ENCODE measurements at places on chromosomes 4 and X.

DNA sequence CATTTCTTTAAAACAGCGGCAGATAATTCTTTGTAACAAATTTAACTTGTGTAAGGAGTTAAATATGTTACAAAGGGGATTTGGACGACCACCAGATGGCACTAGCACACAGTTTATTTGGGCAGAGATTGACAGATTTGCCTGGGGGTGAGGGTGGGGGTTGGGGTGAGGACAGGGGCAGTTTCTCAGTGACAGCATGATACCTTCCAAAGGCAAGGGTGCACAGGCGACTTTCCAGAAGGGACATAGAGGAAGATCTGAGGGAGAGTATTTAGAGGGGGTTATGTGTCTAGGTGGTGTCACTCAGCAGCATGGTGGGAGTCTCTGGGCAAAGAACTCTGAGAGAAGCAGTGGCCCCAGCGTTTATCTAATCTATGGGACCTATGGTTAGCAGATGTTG is 9.6 kb upstream of the TMA16 start:
- DNase-seq: peak; percentile 66

DNA sequence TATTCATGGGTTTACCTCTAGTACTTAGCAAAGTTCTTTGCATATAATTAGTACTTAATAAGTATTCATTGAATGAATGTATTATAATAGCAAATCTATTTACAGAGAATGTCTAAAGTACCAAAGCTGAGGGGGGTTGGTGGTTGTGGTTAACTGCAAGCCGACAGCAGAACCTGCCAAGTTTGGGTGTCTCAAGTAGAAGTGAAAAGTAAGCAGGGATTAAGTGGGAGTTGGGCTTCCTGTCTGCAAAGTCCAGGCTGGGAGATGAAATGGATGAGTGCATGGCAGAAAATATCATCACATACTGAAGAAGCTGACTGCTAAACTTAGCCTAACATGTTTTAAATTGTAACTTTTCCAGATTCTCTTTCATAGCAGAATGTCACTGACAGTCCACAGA is 169.6 kb downstream of the CAMK2D start:
- no peak for DNase-seq

DNA sequence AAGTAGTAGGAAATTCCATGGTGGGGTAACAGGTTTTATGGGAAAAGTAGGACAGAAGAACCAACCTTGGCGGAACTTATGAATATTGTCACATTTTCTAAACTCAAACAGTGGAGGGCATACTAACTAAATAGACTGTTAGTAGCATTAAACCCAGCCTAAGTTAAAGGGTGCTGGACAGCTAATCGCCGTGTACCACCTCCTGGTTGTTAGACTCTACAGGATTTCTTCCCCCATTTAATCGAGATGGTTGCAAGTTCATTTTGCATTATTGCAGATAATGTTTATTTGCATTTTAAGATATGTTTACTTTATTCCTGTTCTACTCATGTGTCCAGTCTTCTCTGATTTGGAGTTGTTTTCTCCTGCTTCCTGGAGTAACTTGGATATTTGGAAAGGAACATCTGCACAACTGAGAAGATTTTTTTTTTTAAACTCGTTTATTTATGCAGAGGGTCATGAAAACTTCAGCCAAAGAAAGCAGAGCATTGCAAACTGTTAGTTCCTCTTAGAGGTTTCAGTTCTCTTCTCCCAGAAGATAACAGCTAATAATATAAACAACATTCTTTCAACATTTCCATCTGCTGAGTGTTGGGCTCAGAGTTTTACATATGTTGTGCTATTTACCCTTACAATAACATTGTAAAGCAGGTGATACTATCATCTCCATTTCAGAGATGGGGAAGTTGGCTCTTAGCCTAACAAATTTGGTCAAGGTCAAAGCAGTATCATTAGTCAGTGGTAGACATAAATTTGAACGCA is 51.5 kb upstream of the TBC1D9 start:
- DNase-seq: no peak

DNA sequence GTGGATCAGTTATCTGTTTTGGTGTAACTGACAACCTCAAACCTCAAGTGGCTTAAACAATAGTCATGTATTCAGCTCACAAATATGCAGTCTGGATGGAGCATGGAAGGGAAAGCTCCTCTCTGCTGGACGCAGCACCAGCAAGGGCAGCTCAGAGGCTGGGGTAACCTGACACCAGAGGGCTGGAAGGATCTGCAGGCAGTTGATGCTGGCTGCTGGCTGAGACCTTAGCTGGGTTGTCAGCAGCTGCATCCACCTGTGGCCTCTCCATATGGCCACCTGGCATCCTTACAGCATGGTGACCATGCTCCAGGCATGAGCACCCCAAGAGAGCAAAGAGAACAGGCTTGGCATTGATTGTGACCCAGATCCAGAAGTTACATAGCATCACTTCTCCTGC is 46.7 kb downstream of the ENPP6 start:
- DNase-seq: peak; percentile 80

DNA sequence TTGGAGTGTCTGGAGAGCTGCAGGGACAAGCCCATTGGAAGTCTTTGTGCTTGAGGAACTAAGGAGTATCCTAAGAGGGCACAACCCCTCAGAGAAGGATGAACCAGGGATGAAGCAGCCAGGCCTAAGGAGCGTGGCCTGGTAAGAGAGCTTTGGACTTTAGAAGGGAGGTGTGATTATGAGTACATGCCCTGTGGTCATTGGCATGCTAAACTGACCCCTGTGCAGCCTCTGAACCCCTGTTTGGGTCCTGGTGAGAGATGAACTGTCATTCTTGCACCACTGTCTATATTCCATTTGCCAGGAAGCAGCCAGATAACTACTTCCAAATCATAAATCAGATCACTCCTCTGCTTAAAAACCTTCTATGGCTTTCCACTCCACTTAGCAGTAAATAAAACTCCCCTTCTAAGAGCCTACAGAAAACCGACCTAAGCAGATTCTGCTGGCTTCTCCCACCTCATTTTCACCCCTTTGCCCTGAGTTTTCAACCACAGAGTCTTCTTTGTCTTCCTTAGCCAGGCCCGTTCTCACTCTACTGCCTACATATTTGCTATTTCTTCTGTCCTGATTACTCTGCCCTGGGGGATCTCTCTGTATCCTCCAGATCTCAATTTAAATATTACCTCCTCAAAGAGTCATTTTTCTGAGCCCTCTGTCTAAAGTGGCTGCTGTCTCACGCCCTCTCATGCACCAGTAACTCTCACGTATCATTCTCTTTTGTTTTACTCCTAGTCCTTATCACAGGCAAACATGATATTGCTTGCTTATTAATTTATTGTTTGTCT is 56.7 kb downstream of the MID1IP1 start:
- no peak for DNase-seq

- peak; percentile 36 for DNase-seq
These were observed 8.1 kb upstream of the GSX2 start for GRCh38 chr4:54091637-54092404.

GRCh38 chr4:18389115-18389514 is 367.6 kb upstream of the LCORL start:
- DNase-seq: no peak

DNA sequence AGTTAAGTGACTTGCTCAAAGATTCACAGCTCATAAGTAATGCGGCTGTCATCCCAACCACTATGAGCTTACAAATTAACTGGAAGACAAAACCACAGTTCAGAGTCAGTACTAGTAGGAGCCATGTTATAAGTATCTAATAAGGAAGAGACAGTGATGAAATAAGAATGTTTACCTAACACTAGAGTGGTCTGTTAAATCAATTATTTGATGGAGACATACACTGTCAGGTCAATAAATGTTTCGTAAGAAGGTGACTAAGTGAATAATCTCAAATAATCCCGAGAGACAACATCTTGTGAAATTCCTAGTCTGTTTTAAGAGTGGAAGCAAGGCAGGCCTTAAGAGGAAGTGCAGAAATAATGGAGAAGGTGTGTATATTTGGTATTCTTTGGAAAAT is 25.8 kb upstream of the AMELX start:
- no peak for DNase-seq

DNA sequence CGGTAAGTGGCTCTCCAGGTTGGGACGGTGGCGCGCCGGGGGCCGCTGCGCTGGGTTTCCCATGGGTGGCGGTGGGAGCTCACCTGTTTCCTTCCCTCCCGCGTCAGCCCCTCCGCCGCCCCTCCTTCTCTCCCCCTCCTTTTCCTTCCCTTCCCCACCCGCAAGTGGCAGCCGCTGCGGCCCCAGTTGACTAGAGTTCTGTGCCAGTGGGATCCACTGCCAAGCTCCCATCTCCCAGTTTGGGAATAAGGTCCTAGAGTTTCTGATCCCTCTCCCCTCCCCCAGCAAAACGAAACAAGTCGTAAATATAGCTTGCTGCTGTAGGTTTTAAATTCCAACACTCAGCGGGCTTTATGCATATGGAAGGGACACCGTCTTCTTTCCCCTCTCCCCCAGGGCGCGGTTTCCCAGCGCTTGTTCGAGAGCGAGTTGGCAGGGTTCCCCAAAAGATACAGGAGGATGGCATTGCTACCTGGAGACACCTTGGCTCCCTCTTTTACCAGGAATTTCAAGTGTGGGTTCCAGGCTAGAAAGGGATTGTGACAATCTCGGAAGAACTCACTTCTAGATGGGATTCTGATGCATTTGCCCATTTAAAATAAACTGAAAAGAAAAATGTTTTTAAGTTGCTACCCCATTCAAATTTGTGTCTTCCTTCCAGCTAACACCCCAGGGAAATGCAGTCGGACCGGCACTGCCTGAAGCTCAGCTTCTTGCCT is 1.2 kb downstream of the TLL1 start:
- DNase-seq: peak; percentile 40

DNA sequence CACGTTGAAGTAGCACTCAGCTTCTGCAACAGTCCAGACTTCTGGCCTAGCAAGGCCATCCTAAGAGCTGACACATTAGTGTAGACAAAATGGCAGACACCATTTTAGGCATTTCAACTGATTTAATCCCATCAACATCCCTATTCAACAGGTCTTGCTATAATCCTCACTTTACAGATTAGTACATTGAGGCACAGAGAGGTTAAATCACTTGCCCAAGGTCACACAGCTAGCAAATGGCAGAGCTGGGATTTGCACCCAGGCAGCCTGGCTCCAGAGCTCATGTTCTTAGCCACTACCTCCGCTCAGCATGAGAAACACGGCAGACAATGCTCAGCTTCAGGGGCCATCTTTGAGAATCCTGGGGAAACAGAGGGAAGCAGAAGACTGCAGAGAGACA is 107.9 kb upstream of the TRIM2 start:
- no peak for DNase-seq

- DNase-seq: no peak
These were observed 128.5 kb upstream of the TSPAN5 start for GRCh38 chr4:98786866-98787265.

DNA sequence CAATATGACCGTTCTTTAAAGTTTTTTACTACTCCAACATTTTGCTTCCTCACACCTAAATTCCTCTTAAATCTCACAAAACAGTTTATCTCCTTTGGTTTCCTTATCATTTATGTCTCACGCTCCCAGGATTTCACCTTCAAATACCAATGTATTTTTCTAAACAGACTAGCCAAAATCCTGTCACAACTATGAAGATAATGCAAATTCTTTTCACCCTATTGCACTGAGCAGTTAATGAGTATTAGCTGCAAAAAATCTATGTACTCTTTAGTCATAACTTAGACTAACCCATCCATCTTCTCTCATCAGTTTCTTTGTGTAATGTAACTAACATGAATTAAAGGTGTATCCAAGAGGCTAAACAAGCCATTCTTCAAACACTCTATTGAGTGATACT is 151.3 kb downstream of the COMMD8 start:
- DNase-seq: no peak

DNA sequence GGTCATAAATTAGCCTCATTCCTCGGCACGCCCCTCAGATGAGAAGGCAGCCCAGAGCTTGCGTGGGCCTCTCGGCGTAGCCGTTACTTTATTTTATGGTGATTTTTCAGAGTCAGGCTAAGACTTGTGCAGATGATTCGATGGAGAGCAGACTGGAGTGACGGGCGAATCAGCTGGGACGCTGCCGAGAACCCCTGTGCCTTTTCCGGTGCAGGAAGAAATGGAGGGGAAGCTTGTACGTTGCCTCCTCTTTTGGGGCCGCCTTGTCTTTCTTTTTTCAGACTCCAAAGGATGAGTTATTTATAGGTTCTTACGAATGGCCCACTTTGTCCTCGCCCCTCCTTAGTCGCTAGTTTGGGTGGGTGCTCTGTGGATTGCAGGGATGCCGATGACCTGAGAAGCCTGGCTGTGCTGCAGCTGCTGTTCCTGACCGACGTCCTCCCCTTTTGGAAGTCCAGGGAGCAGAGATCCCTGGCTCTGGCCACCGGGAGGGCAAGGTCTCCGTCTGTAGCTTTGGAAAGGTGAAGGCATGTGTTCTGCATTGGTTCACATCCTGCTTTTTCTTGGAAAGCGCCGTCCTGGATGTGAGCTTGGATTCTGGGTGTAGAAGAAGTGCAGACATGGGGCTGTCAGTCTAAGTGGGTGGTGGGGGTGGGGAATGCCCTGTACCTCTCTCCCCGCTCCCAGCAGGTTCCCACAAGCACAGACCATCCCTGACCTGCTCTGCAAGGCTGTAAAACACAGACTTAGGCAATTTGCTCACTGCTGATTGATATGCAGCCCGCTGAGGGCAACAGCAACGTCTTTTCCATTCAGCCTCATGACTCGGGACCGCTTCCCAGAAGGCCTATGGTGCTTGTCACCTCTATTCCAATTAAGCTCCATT is 9.3 kb downstream of the SORCS2 start:
- no peak for DNase-seq

DNA sequence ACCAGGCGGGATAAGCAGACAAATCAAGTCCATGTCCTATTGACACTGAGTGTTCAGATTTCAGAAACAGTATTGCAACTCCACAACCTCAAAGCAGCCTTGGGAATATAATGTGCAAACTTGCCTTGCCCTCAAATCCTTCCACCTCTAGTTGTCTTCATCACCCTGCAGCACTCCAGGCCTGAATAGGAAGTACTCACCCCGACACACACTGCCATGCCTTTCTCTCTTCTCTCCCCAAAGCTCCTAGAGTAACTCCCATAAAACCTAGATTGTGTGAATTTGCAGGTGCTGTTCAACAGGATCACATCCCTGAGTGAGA is 19.6 kb downstream of the ACSL1 start:
- no peak for DNase-seq

DNA sequence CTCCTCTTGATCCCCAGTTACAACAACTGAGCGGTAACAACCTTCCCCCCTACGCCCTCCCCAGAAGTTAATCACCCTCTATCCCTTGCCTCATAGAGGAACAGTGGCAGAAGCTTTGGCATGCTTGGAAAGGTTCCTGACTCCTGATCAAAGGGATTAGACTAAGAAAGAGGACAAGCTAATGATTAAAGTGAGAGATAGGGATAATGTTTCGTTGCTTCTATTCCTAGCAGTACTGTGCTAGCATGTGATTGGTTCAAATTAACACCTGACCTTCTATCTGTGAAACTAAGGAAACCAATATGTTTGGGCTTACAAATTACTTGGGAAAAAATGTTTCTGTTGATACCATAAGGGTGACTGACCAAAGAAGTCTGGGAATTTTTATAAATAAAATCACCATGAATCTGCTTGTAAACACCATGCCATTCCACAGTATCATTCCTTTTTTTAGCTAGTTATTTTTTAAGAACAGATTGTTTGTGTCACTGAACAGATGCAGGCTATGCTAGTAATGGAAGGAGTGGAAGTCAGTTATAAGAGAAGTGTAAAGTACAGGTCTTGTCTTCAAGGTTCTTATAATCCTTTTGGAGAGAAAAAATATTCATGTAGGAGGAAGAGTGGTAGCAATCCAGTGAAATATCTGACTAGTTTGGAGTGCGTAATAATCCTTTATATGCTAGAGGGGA is 11.3 kb upstream of the ATP1B4 start:
- DNase-seq: no peak

All from H9 (cell line).